ENCODE measurements at places on chromosomes 7 and 10. TPM values are rescaled to one million over a fixed set of nuclear protein-coding genes. Genes with fewer than 3 reads are reported as not detected.

DNA sequence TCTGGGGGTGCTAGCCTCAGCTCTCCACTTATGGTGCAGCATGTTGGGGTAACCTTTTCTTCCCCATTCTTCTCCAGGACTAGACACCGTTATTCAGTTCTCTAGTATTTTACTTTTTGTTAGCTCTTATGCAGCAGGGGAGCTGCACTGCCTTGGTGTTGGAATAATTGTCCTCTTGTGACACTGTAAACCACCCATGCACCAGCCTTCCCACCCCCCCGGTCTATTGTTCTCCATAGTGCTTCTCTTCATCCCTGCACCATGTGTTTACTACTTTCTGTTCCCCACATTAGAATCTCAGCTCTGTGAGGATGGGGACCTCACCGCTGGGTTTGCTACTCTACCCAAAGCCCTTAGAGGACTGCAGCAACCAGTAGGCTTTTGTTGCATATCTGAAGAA, 230.7 kb downstream of the RPS24 start:
- no peak for DNase-seq

DNA sequence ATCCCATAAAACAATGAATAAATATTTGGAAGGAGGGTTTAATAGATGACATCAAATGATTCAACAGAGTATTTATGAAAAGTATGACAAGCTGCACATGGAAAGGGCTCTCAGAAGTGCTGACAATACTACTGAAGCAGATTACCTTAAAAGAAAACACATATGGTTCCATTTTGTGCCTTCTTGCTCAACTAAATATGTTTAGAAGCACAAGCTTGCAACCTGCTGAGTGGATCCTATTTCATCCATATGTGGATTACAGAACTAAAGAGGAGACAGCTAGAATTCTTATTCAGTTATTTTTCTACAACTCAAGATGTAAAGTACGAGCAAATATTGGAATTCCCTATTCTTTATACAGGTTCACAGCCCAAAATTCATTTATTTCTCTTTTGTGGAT, 340.6 kb downstream of the TFEC start:
- DNase-seq, result no peak

DNA sequence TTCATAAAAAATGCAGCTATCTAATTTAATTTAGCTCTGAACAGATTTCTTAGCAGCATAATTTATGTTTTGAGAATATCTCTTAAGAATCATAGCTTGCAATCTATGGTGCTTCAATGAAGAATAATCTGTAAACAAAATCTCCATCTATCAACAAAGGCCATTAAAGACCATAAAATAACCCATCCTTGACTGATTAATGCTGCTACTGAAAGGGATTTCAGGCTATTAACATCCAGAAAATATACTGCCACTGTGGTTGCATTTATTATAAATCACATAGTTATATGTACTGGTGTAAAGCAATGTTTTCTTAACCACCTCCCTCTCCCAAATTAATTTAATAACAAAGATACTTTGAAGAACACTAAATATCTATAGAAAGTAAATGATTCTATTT, 191.6 kb downstream of the PCDH15 start:
- DNase-seq, result no peak

DNA sequence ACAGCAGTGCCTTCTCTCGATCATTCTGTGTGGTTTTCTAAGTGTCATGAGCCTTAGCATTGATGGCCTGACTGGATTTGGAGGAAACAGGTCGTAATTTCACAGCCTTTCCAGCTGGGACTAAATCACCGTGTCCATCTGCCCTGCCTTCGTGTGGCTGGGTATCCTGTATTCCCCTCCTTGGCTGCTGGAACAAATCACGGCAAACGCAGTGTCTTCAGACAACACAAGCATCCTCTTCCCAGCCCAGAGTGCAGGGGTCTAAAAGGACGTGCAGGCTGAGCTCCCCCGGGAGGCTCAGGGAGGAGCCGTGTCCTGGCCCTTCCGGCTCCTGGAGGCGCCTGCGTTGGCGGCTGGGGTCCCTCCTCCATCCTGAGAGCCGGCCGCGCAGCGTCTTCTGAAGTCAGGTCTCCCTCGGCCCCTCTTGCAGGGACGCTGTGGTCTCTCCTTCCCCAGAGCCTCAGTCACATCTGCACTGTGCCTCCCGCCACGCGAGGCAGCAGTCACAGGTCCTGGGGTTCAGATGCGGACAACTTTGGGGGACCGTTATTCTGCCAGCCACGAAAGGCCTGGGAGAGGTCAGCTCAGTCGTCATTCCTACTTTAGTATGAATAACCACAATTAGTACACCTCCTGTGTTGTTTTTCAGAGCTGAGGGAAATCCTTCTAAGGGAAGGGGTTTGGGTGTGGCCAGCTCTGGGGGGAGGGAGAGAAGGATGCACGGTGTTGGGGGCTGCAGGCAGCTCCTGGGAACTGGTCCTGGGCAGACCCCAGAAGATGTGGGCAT, 41.1 kb downstream of the FAM20C start:
- no peak for DNase-seq

- DNase-seq, result no peak
Observed at GRCh38 chr10:121325490-121326231, 272.6 kb downstream of the FGFR2 start.

GRCh38 chr10:33240931-33241330, 93.5 kb downstream of the NRP1 start:
- DNase-seq, result no peak

- no peak for DNase-seq
Observed at GRCh38 chr7:15628876-15629275, 57.6 kb downstream of the MEOX2 start.

GRCh38 chr10:63376560-63377304, 89.0 kb downstream of the JMJD1C start:
- DNase-seq, result no peak

- no peak for DNase-seq
Observed at GRCh38 chr10:133117688-133118071, 30.0 kb downstream of the ADGRA1 start.

DNA sequence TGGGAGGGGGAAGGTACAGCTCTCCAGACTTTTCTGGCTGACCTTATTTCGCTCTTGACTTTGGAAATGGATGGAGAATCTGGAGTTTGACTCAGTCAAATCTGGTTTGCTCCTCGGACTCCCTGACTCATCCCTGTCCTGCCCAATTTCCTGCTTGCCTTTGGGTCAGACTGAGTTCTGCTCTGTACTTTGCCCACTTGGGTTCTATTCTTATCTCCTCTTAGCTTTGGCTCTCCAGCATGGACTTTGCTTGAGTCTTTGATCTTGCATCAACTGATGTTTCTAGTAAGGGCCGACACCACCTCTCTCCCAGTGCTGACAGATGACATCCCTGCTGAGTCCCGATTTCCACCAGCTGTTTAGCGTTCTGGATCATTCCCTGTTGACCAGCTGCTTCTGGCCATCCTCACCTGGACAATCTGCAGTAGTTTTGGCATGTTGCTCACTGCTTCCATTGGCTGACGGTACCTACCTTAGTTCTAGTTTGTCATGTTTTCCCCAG, 335.3 kb downstream of the SUGCT start:
- no peak for DNase-seq

STOX1 gene
- 0.87 TPM for total RNA-seq

EBF3 gene
- not detected for total RNA-seq

CHAT gene
- not detected for total RNA-seq

MUC3A gene
- not detected for total RNA-seq

INPP5F gene
- total RNA-seq, result 12.6 TPM

Measured in activated CD4-positive, alpha-beta T cell treated with anti-CD3 and anti-CD28 coated beads for 36 hours (primary cell).